ENCODE measurements at places on chromosomes 1 and 21. TPM values are rescaled to one million over a fixed set of nuclear protein-coding genes. Genes with fewer than 3 reads are reported as not detected.

- H3K4me1 ChIP-seq: no peaks in the 10 kb centered on the region
- no peaks in the 10 kb centered on the region for H3K36me3 ChIP-seq
- H3K4me3 ChIP-seq: no peak overlapping the region
- DNase-seq: no peak
- no peaks in the 10 kb centered on the region for H3K27me3 ChIP-seq
These were observed 51.0 kb upstream of the BARHL2 start for GRCh38 chr1:90768098-90768497.

GRCh38 chr1:182235604-182235951, 156.0 kb downstream of the GLUL start:
- no peak overlapping the region for H3K27ac ChIP-seq
- DNase-seq: no peak
- no peaks in the 10 kb centered on the region for H3K4me1 ChIP-seq
- no peaks in the 10 kb centered on the region for H3K27me3 ChIP-seq

DNA sequence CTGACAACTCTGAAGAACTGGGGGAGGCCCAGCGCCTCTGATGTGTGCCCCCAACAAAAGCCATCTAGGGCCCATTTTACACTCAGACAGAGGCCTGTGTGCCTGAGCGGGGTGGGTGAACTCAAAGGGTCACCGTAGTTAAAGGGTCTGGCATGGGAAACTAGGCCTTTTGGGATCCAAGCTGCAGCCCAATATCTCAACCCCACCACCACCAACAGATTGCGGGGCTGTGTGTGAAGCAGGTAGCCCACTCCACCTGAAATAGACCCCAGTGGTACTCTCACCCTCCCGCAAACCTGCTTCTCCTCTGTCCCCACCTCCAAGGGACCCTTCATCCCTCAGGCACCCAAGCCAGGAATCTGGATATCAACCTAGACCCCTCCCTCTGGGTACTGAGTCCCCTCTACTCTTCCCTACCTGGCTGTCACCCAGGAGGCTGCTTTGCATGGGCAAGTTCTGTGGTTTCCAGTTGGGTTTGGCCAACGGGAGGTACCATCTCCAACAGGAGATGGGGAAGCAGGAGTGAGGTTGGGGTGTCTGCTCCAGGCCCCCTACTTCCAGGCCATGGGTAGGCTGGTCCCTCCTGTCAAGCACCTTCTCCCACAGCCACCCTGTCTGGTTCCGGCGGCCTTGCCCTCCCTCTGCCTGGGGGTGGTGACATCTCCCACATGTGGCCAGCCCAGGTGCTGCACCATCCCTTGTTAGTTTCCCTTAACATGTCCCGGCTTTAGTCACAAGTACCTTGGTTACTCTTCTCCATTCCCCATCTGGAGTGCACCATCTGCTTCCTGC, 35.2 kb upstream of the LRP8 start:
- H3K27ac ChIP-seq: no peak overlapping the region
- no peaks in the 10 kb centered on the region for H3K27me3 ChIP-seq
- no peaks in the 10 kb centered on the region for H3K4me1 ChIP-seq
- no peak for DNase-seq
- no peaks in the 10 kb centered on the region for H3K36me3 ChIP-seq
- no peak overlapping the region for H3K4me3 ChIP-seq

DNA sequence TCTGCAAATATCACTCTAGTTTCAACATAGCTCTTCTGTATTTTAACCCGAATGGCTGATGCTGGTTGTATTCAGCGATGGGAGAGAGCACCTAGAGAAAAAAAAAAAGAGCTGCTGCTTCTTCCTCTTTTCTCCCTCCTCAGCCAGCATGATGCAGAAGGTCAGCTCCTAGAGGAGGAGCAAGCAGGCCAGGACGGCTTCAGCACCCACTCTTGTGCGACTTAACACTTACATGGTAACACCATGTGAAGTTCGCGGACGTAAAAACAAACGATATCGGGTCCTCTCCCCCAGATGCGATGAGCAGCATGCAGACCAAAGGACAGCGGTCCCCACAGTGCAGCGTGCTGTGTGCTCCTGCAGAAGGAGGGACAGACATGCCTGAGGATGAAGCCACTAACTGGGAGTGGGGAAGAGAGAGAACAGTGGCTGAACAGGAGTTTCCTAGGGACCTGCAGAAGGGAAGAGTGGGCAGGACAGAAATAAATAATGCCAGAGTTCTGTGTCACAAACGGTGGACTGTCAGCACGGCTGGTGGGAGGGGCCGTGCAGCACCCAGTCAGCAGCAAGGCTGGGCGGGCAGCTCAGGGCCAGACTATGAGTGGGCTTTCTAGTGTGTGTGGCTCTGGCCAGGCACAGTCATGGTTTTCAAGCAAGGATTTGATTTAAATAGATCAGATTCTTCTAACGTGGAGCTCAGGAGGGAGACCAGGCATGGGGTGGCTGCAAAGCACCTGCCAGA, 11.4 kb upstream of the B3GALT5 start:
- DNase-seq: no peak
- no peak overlapping the region for H3K4me3 ChIP-seq
- no peak overlapping the region for H3K27ac ChIP-seq

DNA sequence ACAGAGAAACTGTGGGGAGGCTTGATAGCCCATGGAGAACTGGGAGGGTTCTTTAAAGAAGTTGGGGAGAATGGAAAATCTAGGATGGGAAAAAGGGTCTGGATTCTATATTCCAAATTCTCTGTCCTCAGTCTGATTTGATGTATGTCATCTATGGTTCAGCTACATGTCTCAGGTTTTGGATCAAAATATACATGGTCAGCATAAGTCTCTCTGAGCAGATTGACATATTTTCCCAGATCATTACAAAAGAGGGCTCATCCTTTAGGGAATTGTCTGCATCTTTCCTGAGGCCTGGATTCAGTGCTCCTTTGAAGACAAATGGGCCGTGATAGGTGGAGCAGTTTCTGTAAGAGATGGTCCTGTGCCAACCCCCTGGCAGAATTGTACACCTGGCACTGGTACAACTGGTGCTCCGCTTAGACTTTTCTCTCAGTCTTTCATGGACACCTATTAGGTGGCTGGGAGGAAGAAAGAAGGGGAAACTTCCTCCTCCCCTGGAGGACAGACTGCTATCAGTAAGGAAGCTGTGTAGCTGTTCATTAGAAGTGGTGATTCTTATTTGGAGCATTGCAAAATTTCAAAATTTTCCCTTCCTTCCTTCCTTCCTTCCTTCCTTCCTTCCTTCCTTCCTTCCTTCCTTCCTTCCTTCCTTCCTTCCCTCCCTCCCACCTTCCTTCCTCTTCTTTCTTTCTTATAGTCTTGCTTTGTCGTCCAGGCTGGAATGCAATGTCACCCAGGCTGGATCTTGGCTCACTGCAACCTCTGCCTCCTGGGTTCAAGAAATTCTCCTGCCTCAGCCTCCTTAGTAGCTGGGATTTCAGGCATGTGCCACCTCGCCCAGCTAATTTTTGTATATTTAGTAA, 26.1 kb upstream of the RGL1 start:
- H3K4me3 ChIP-seq: no peak overlapping the region
- no peaks in the 10 kb centered on the region for H3K27me3 ChIP-seq
- no peak overlapping the region for H3K27ac ChIP-seq
- no peak for DNase-seq

DNA sequence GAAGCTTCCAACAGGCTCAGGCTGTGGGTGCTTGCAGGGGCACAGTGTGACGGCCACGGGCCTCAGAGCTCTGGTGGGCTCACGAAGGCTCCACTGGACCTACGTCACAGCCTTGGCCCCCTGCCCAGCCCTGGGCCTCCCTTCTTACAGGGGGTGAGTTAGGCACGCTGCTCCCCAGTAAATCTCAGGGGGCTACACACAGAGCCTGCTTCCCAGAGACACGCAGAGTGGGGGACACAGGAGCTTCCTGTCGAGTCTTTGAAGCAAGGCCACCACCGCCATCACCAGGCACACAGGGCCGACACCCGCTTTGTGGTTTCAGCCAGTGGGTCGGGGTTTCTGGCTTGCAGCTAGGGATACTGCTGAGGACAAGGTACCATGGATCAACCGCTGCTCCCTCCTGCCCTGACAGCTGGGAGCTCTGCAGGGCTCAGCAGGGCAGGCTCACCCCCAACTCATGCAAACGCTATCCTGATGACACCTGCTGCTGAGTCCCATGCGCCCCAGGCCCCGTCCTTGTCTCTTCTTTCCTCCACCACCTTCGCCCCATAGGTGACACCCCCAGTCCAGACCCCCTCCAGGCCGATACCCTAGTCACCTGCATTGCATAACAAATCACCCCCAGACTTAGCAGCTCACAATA, 5.5 kb upstream of the CFAP410 start:
- H3K27ac ChIP-seq: no peak overlapping the region
- no peak overlapping the region for H3K4me3 ChIP-seq
- no peaks in the 10 kb centered on the region for H3K36me3 ChIP-seq
- DNase-seq: no peak
- no peaks in the 10 kb centered on the region for H3K4me1 ChIP-seq
- no peaks in the 10 kb centered on the region for H3K27me3 ChIP-seq

DNA sequence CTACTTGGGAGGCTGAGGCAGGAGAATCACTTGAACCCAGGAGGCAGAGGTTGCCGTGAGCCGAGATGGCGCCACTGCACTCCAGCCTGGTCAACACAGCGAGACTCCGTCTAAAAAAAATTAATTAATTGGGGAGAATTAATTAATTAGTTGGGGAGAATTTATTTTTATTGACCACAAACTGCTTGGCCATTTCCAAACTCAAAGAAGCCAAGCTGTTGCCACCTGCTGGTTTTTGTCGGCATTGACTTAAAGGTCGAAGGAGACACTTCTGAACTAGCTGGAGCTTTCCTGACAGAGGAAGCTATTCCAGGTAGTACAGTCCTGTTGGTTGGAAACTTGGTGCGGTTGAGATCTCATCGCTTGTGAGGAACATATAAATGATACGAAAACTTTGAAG, 13.1 kb downstream of the MAP1LC3C start:
- H3K4me3 ChIP-seq: no peak overlapping the region
- no peak overlapping the region for H3K27ac ChIP-seq
- no peak for DNase-seq
- no peaks in the 10 kb centered on the region for H3K36me3 ChIP-seq

GRCh38 chr1:168340781-168341482, 60.3 kb downstream of the TBX19 start:
- H3K4me3 ChIP-seq: no peak overlapping the region
- no peaks in the 10 kb centered on the region for H3K27me3 ChIP-seq
- no peak for DNase-seq

DNA sequence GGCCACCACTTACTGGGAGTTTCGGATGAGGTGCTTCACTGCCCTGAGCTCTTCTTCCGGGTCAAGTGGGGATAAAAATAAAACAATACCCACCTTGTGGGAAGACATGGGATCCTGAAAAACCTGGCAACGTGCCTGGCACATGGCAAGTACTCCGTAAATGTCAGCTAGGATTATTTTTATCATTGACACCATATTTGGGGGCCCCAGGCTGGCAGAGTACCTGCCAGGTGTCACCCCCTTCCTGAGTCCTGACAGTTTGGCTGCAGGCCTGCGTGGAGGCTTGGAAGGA, 9.2 kb upstream of the EPHA2 start:
- H3K36me3 ChIP-seq: no peaks in the 10 kb centered on the region
- no peak for DNase-seq
- H3K27me3 ChIP-seq: no peaks in the 10 kb centered on the region

DNA sequence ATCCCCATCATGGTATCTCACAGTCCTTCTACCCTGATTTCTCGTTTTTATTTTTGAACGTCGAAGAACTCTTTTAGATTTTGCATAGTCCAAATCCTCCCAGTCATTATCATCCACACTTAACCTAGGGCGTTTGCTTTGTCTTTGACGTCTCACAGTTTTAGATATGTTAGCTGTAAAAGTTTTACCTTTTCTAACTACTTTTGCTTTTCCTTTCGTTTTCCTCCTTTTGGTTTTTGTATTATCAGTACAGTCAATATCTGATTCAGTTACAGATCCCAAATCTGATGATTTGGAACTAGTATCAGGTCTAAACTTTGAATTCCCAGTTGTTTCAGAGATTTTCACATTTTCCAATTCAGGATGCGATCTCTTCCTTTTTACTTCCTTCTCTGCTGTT, 13.1 kb upstream of the PSMG1 start:
- H3K27me3 ChIP-seq: no peaks in the 10 kb centered on the region
- no peaks in the 10 kb centered on the region for H3K4me1 ChIP-seq
- H3K4me3 ChIP-seq: no peak overlapping the region
- DNase-seq: no peak
- H3K36me3 ChIP-seq: peaks cover under 1% of the 10 kb centered on the region
- H3K27ac ChIP-seq: no peak overlapping the region

DNA sequence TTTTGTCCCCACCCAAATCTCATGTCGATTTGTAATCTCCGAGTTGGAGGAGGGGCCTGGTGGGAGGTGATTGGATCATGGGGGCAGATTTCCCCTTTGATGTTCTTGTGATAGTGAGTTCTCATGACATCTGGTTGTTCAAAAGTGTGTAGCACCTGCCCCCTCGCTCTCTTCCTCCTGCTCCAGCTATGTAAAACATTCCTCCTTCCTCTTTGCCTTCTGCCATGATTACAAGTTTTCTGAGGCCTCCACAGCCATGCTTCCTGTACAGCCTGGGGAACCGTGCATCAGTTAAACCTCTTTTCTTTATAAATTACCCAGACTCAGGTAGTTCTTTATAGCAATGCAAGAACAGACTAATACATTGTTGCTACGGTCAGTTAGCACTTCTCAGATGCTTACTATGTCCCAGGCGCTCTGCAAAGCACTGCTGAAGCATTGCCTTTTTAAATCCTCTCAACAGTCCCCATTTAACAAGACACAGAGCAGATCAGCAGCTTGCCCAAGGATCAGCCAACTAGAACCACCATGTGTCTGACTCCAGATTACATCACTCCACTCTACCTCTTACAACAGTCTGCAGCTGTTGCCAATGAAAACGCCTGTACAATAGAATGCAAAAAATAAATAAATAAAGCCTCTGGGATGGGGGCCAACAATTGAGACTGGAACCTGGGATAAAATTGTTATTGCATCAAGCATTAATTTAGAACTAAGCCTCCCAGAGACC, 52.4 kb upstream of the USP1 start:
- H3K27me3 ChIP-seq: no peaks in the 10 kb centered on the region
- H3K4me3 ChIP-seq: no peak overlapping the region

GRCh38 chr1:63877021-63877767, 103.4 kb downstream of the ROR1 start:
- DNase-seq: no peak
- H3K36me3 ChIP-seq: no peaks in the 10 kb centered on the region
- H3K4me3 ChIP-seq: no peak overlapping the region
- no peak overlapping the region for H3K27ac ChIP-seq
- peaks cover 6% of the 10 kb centered on the region for H3K4me1 ChIP-seq

- no peaks in the 10 kb centered on the region for H3K27me3 ChIP-seq
- H3K4me1 ChIP-seq: no peaks in the 10 kb centered on the region
- DNase-seq: no peak
- no peak overlapping the region for H3K4me3 ChIP-seq
- peaks cover under 1% of the 10 kb centered on the region for H3K36me3 ChIP-seq
These were observed 46.0 kb downstream of the GRHL3 start for GRCh38 chr1:24364975-24365678.

DNA sequence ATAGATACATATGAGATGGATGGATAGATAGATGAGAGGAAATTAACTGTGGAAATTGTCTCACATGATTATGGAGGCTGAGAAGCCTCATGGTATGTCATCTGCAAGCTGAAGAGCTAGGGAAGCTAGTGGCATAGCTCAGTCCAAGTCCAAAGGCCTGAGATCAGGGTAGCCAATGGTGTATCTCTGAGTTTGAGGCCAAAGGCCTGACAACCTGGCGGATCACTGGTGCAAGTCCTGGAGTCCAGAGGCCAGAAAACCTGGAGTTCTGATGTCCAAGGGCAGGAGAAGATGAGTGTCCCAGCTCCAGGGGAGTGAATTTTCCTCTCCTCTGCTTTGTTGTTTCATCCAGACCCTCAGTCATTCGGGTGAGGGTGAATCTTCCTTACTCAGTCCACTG, 43.9 kb upstream of the SPOCD1 start:
- H3K27me3 ChIP-seq: no peaks in the 10 kb centered on the region
- H3K36me3 ChIP-seq: no peaks in the 10 kb centered on the region
- no peaks in the 10 kb centered on the region for H3K4me1 ChIP-seq
- no peak for DNase-seq

Gene ADCY10
- polyA plus RNA-seq: not detected

Gene IGSF5
- 4.7 TPM for polyA plus RNA-seq

Gene OR2T11
- 0.04 TPM for polyA plus RNA-seq

Gene NID1
- 4.3 TPM for polyA plus RNA-seq

Data from pancreas (tissue), 10 donors.